ENCODE measurements at places on chromosomes 2 and 18.
A peak's percentile ranks its signal among the peaks of the same experiment; 100 is the strongest.

- DNase-seq: no peak
Observed at GRCh38 chr2:59568461-59568860, 985.0 kb downstream of the BCL11A start.

DNA sequence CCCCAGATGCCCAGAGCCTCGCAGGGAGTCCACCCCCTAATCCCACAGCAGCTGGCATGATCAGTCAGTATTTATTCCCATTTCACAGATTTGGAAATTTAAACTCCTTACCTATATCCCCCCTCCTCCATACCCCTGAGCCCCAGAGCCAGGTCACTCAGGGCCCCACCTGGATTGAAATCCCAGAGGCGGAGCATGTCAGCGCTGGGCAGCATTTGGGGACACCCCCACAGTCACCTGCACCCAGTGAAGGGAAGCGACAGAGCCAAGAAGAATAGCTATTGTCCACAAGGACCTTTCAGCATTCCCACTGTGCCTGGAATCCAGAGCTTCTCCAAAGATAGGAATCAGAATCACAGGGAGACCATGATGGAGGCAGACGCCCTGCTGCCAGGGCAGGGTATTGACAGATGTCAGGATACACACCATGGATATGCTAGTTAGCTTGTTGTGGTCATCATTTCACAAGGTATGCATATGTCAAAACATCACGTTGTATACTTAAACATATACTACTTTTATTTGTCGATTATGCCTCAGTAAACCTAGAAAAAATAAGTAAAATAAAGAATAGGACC is 968 bp upstream of the ASTL start:
- no peak for DNase-seq

- no peak for DNase-seq
Observed at GRCh38 chr2:79630060-79630459, 117.2 kb downstream of the CTNNA2 start.

GRCh38 chr2:118089139-118089800 is 999 bp downstream of the INSIG2 start:
- peak; percentile 6 for DNase-seq

Measured in activated CD4-positive, alpha-beta T cell treated with anti-CD3 and anti-CD28 coated beads for 24 hours (primary cell).